ENCODE measurements at places on chromosomes 6 and 20. TPM values are rescaled to one million over a fixed set of nuclear protein-coding genes. Genes with fewer than 3 reads are reported as not detected.

KATNA1 gene
- total RNA-seq: 0.64 TPM

MYCT1 gene
- 15.6 TPM for total RNA-seq

COL9A1 gene
- 0.21 TPM for total RNA-seq

RXRB gene
- total RNA-seq: 21.6 TPM

SYNJ2 gene
- 3.0 TPM for total RNA-seq

CTCFL gene
- total RNA-seq: not detected

VSX1 gene
- not detected for total RNA-seq

SLC26A8 gene
- not detected for total RNA-seq

KCNK15 gene
- total RNA-seq: 62.6 TPM

COL19A1 gene
- not detected for total RNA-seq

OR2H2 gene
- total RNA-seq: not detected

GPR6 gene
- total RNA-seq: not detected

ZNF322 gene
- total RNA-seq: 12.3 TPM

PRRT1 gene
- total RNA-seq: 1.4 TPM

CALHM6 gene
- total RNA-seq: not detected

PGBD1 gene
- 3.0 TPM for total RNA-seq

WFDC12 gene
- not detected for total RNA-seq

ZNF217 gene
- 8.9 TPM for total RNA-seq

TRMT11 gene
- total RNA-seq: 44.6 TPM

CYP24A1 gene
- not detected for total RNA-seq

SCP2D1 gene
- not detected for total RNA-seq

C20orf144 gene
- not detected for total RNA-seq

NKAIN4 gene
- total RNA-seq: not detected

ETV7 gene
- not detected for total RNA-seq

PREP gene
- 5.1 TPM for total RNA-seq

ZFP64 gene
- 3.4 TPM for total RNA-seq

TINAG gene
- not detected for total RNA-seq

BTN1A1 gene
- total RNA-seq: not detected

MTFR2 gene
- total RNA-seq: not detected

GMPR gene
- 18.4 TPM for total RNA-seq

TUBB1 gene
- total RNA-seq: not detected

TNNC2 gene
- total RNA-seq: not detected

DCDC2 gene
- total RNA-seq: not detected

SMIM8 gene
- total RNA-seq: 2.9 TPM

GPR63 gene
- 0.85 TPM for total RNA-seq

C6orf58 gene
- total RNA-seq: not detected

ELOVL4 gene
- 6.4 TPM for total RNA-seq

PNLDC1 gene
- total RNA-seq: not detected

PI3 gene
- total RNA-seq: not detected

SAPCD1 gene
- total RNA-seq: not detected

COQ3 gene
- 1.7 TPM for total RNA-seq

HLA-C gene
- 921 TPM for total RNA-seq

RHAG gene
- not detected for total RNA-seq

ATP6V1G2 gene
- total RNA-seq: not detected

TMX4 gene
- total RNA-seq: 65.3 TPM

HCK gene
- total RNA-seq: 16.8 TPM

MYBL2 gene
- total RNA-seq: not detected

PTPRT gene
- 23.5 TPM for total RNA-seq

PAK5 gene
- total RNA-seq: not detected

SLC17A3 gene
- total RNA-seq: not detected

AMD1 gene
- total RNA-seq: 19.1 TPM

DNMT3B gene
- total RNA-seq: 0.75 TPM

LST1 gene
- 21.4 TPM for total RNA-seq

HLA-DOA gene
- total RNA-seq: 358 TPM

TPBG gene
- 60.1 TPM for total RNA-seq

GSTA2 gene
- not detected for total RNA-seq

BPIFB1 gene
- not detected for total RNA-seq

TENT5A gene
- 9.6 TPM for total RNA-seq

ENPP3 gene
- not detected for total RNA-seq

ZBTB12 gene
- 7.3 TPM for total RNA-seq

Measured in ascending aorta (tissue), 2 donors.